NCI-H2227 treated with DMSO at 0.1 percent for 48 hours (cell line): ENCODE measurements at places on chromosomes 3 and 15.

DNA sequence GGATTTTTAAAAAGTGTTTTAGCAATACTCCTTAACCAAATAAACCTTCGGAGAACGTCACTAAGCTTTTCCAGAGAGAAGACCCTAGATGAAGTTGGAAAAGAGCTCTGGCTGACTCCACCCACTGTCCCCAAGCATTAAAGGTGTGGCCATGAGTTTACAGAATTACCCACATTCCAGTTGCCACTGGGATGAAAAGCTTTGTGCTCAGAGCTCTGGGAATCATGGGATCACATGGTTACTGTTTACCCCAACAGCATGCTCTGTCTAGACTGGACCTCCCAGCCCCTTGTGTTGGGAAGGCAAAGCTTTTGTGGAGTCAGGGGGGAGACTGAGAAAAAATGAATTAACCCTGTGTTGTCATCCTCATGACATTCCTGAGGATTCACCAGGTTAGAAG lies 55.3 kb downstream of the CCK start:
- no peak for DNase-seq

- DNase-seq, result no peak
Measured at GRCh38 chr15:100720406-100720967, 118.1 kb downstream of the ASB7 start.

DNA sequence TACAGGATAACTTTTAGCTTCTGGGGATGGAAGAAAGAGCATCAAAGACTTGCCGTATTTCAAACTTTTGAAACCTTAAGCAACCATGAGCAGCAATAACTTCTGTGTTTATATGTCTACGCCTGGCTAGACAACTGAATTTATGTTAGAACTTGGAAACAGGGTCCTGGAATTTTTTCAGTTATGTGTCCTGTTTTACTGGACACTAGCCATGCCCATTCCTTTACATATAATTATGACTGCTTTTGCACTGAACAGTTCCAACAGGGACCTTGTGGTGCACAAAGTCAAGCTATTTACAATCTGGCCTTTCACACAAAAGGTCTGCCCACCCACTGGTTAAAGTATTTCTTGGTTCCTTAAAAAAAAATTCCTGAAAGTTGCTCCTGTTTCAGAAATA lies 37.1 kb downstream of the TJP1 start:
- no peak for DNase-seq

GRCh38 chr15:64046421-64047153 lies at the start of gene DAPK2:
Gene DAPK2, minus strand, starts transcription at chr15:64046485. Its CDS starts 6,224 bp downstream, at chr15:64040261.
- no peak for DNase-seq

DNA sequence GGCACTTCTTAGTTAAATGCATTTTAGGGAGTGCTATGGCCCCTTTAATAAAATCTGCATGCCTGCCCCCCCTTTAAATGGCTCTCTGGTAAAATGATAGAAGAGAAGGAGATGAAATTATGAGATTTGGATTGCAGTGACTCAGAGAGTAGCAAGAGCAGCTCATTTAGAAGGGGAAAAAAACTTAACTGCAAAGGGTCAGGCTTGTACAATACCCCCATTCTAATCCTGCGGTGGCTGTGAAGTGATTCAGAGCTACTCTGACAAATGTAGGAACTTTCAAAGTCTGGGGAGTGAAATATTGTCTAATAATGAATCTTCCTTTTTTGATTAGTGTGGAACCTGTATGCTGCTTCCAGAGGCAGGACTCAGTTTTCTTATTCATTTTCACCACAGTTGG lies 44.1 kb upstream of the TBC1D23 start:
- no peak for DNase-seq

DNA sequence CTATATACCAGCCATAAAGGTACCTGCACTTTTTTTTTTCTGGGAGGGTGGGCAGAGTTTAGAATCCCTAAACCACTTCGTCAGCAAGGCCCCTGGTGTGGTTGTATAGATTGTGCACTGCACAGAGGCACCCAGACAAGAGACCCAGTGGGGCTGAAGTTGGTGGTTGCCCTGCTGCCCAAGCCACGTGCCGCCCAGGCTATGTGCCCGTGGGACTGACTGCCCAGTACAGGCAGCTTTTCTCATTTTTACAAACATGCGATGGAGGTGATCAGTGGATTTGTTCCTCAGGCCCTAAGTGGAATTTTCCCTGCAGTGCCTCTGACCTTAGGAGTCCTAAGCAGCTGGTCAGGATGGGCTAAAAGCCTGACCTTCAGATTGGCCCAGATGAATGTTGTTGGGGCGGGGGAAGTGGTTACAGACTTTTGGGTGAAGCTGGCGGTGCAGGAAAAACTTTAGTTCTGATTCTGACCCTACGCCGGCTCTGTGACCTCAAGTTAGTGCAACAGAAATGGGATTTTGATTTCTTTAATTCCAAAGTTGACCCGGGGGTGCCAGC lies 34.9 kb upstream of the LIMD1 start:
- DNase-seq, result no peak

- no peak for DNase-seq
Measured at GRCh38 chr3:132135628-132136333, 101.0 kb upstream of the CPNE4 start.

- no peak for DNase-seq
Measured at GRCh38 chr15:42270551-42270950, 2.5 kb upstream of the GANC start.

DNA sequence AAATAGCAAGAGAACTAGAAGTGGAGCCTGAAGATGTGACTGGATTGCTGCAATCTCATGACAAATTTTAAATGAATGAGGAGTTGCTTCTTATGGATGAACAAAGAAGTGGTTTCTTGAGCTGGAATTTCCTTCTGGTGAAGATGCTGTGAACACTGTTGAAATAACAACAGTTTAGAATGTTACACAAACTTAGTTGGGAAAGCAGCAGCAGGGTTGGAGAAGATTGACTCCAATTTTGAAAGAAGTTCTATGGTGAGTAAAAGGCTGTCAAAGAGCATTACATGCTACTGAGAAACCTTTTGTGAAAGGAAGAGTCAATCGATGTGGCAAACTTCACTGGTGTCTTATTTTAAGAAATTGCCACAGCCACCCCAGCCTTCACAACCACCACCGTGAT lies 220.9 kb upstream of the LRRFIP2 start:
- DNase-seq, result no peak

- DNase-seq, result no peak
Measured at GRCh38 chr15:40446144-40446543, 5.4 kb downstream of the BAHD1 start.

- peak; percentile 38 for DNase-seq
Measured at GRCh38 chr3:138833899-138834595, 681 bp downstream of the PIK3CB start.

DNA sequence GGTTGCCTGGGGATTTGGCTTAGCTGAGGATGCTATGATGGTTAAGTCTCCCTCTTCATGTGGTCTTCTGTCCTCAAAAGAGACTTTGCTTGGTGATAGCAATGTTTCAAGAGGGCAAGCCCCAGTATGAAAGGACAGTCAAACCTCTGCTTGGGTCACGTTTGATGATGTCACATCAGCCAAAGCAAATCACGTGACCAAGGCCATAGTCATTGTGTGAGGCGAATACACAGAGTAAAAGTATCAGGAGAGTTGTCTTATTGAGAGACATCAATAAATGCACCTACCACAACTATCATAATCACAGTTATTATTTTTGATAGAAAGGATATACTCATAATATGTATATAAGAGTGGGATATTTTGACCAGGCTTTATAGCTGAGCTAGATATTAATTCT lies 243.0 kb downstream of the EPHA6 start:
- no peak for DNase-seq

GRCh38 chr3:73513260-73513659 lies 111.5 kb downstream of the PDZRN3 start:
- no peak for DNase-seq

DNA sequence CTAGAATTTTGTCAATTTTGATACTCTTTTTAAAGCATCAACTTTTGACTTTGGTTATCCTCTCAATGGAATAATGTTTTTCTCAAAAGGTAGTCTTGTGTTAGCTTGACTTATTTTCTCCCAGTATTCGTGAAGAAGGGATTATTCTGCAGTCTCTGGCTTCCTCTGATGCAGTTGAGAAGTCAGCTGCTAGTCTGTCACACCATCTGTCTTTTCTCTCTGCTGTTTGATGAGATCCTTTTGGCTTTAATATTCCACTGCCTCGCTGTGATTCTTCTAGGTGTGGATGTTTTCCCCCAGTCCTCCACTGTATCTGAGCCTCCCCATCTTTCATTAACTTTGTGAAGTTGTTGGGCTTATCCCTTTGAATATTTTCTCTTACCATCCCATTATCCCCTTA lies 141.0 kb downstream of the WDR72 start:
- DNase-seq, result no peak

- DNase-seq, result no peak
Measured at GRCh38 chr15:45684533-45684932, 49.7 kb downstream of the SQOR start.

DNA sequence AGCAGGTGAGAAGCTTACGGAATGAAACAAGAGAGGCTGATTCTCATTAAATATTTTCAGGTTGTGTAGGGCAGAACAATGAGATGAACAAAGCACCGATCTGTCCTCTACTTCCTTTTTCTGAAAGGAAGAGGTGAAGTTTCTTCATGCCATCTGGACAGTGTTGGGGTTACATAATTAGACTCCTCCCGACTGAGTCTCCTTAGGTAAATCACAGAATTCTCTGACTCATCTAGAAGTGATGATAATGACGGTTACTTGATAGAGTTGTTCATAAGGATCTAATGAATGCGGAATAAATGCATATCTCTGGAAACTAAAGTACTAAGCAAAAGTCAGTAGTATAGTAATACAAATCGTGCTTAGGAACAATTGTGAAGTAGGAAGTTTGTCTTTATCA lies 21.2 kb downstream of the CRTC3 start:
- no peak for DNase-seq

GRCh38 chr15:66681395-66681794 lies 20.6 kb upstream of the SMAD6 start:
- DNase-seq, result no peak

DNA sequence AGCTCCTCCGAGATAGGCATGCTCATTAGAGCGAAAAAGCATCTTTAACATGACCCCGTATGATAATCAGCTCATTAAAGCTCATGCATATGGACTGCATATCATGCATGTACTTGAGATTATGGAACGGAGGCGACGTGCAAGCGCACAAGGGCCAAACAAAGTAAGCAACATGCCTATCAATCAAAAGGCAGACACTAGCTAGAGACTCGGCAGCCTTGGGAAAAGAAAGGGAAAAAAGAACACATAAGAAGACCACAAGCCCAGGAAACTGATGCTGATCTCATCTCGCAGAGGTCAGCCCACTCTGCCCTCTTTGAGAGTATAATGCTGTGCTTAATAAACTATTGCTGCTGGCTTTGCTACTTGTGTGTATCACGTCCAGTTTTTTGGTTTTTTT lies 2.6 kb upstream of the ACOX2 start:
- DNase-seq, result no peak

DNA sequence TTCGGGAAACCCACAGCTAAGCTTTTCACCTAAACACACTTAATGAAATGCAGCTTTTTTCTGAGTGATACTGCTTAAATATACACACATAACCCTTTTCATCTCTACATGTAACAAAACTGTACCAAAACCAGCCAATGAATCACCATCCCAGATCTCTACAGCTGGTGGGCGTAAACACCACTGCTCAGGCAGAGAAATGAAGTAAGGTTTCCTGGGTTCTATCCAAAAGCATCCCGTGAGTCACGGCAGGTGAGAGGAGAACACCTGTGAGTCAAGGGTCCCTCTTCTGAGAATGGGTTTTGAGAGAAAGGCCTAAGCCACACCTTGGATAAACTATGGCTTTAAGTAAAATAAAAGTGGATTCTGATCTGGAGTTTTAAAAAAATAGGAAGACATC lies 2.6 kb downstream of the CLDN1 start:
- no peak for DNase-seq
